ENCODE measurements at places on chromosomes 16 and 17.

DNA sequence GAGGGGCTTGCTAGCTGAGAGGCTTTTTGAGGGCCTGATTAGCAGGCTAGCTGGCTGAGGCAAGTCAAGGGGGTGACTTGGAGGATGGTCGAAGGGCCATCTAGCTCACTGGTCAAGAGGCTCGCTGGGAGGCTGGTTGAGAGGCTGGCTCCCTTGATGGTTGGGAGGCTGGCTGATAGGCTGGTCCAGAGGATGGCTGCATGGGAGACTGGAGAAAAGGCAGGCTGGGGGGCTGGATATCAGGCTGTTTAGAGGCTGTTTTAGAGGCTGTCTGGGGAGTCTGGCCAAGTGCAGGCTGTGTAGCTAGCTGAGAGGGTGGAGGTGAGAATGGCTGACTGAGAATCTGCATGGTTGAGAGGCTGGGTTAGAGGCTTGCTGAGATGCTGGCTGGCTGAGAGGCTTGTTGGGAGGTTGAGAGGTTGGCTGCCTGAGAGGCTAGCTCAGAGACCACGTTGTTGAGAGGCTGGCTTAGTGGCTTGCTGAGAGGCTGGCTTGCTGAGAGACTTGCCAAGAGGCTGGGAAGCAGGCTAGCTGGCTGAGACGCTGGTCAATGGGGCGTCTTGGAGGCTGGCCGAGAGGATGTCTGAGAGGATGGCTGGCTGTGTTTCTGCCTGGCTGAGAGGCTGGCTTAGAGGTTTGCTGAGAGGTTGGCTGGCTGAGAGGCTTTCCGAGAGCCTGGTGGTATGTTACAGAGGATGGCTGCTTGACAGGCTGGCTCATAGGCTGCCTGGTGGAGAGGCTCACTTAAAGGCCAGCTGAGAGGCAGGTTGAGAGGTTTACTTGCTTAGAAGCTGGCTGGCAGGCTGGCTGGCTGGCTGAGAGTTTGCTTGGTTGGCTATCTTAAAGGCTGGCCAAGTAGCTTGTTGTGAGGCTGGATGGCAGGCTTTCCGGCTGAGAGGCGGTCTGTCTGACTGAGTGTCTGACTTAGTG, 36.6 kb upstream of the ACSM2B start:
- DNase-seq, result no peak

DNA sequence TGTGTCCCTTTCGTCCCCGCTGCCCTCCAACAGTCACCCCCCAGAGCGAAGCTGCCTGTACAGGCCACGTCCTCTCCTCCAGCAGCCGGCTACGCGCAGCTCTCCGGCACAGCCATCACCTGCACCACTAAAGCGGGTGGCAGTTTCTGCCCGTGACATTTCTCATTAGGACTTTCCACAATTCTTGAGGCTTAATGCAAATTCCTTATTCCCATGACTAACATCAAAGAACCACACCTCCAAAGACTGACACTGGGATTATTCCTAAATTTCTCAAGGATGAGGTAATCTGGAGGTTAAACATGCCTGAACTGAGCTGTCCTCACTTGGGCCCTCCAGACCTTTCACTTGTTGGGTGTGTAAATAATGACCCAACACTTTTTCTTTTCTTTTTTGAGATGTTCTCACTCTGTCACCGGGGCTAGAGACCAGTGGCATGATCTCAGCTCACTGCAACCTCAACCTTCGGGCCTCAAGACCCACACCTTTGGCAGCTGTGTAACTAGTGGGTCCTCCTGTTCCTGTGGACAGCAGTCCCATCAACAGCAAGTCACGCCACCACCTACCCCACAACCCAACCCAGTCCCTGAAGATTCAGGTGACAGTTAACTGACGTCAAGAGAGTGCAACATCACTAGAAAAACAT, 11.7 kb downstream of the ANKRD11 start:
- DNase-seq, result no peak

GRCh38 chr17:78294776-78295175, 63.3 kb downstream of the TMEM235 start:
- no peak for DNase-seq

DNA sequence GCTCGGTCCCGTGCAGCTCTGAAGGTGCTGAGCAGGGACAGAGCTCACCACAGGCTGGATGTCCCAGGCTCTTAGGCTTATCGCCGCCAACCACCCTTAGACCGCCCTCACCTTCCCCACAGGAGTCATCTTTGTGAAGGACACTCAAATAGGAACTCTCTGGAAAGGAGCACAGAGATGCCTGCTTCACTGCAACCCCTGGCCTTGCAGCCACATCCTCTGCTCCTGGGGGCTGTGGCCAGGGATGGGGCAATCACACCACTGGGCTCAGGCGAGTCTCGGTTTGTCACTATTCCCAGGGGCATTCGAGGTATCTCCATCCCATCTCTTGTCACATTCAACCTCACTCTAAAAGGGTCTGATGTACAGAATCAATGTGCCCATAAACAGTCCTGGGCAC, 10.9 kb downstream of the ZDHHC1 start:
- DNase-seq, result no peak

DNA sequence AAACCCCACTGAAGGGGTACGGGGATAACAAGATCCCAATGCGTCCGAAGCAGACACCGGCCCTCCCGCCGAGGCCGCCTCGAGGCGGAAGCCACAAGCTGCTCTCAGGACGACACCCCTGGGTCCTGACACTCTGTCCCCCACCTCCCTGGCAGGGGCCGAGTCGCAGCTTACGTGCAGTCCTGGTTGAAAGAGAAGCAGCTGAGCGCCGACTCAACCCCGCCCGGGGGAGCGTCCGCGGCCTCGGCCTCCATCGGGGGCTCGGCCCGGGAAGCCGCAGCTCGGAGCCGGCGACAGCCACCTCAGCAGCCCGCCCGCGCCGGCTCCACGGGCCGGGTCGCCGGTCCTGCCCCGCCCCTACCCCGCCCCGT, at the start of gene WIPI1:
TSS of gene WIPI1 (minus strand) at position 329 of the 371 bp plus-strand sequence. CDS start at position 254, 75 bp downstream.
- DNase-seq, result no peak

DNA sequence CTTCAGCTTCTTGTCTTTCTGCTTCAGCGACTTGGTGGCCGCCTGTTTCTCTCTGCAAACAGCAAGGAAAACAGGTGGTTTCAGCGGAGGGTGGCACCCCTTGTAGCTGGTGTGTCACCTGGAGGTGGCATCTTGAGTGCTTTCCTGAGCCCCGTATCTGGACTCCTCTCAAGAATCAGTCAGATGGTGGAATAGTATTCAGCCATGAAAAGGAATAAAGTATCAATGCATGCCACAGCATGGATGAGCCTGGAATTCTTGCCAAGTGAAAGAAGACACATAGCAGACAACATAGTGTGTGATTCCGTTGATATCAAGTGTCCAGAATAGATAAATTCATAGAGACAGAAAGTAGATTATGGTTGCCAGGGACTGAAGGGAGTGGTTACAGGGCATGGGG, 65.2 kb downstream of the NDE1 start:
- DNase-seq, result no peak

DNA sequence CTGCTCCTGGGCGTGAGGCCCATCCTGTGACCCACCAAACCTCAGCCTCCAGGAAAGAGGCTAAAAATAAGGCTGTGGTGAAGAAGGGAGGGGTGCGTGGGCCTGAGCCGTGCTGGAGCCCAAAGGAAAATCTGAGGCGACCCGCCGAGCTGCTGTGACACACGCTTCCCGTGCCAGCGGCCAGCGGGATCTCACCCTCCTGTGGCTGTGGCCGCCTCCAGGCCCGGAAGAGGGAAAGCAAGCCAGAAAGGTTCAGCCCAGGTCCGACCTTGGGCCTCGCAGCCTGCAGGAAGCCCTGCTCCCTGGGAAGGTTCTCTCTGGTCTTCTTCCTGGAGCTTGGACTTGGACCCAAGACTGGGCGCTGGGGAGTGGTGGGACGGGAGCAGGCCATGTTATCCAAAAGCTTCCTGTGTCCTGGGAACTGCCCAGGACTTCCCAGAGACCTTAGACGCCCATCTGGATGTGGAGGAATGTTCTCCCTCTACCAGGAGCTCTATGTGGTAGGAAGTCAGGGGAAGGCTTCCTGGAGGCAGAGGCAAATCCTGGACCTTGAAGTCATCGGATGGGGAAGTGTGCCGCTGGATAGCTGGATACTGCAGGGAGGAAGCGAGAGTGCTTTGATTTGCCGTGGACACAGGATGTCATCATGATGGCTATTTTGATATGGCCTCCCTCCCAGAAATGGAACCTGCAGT, 11.4 kb downstream of the SPNS2 start:
- no peak for DNase-seq

DNA sequence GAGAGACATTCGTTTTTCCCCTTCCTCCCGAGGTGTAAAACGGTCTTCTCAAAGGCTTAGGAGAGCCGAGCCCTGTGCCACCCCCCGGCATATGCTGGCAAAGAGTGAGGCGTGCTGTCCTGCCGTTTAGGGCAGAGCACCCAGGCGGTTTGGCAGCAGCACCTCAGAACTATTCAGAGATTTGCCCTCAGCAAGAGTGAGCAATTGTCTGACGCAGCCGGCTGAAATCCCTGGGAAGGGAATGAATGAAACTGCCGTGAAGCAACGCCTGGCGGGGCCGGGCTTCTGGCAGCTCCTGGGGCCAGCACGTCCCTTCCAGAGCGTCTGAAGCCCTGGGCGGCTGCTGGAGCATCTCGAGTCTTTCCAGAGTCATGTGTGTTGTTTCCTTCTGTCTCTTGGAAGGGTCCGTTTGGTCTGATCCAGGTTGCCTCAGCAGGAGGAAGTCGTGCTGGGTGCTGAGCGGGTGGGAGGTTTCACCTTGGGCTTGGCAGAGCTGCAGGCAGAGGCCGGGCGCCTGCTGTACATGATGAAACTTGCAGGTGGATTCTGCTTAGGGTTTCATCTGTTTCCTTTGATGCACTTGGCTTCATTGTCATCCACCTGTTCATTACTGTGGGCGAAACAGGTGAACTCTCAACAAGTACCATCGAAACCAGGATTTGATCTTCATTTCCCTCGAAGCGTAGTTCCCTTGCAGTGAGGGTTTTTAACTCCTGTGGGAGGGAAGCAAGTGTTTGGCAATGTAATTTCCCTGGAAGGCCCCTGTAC, 35.4 kb downstream of the TBCD start:
- no peak for DNase-seq

DNA sequence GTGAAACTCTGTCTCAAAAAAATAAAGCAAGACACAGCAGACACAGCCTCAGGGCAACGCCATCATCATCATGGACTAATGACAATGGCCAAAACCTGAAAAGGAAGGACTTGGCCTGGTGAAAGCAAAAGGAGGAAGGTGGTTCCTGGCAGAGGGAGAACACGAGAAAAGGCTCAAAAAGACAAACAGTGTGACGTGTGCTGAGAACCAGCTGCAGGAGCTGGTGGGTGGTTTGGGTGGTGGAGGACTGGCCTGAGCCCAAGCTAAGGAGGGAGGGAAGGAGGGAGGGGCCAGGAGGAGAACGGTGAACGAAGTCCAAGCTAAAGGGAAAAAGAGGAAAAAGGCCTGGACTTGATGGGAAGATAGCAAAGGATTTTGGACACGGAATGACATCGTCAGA, 85.1 kb downstream of the SLC39A11 start:
- peak; percentile 12 for DNase-seq

- DNase-seq, result peak; percentile 72
These were observed 1.1 kb downstream of the CD300H start for GRCh38 chr17:74566132-74566753.

DNA sequence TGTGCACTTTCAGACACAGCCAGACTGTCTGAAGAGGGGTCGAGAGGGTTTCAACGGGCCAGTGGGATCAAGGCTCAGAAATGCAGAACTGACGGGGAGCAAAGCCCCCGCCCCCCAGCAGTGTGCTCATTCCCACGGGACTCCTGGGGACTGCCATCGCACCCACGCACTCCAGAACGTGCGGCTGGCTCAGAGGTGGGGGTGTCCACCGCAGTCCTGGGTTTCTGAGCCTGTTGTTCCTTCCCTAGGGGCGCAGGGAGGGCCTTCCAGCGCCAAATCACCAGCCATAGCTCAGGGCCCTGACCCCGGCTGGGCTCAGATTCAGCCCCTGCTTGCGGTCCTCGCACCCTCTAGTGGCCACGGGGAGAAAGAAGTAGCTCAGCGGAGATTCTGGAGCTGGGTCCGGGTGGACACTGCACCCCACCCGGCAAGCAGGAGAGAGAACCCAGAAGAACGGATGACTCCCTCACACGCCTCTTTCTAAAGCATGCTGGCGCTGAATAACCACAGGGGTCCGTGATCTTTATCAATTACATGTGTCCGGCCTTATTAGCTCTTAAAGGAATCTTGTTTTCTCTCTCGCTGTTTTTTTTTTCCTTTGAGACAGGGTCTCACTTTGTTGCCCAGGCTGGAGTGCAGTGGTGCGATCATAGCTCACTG, 45.0 kb upstream of the USP7 start:
- peak; percentile 39 for DNase-seq

DNA sequence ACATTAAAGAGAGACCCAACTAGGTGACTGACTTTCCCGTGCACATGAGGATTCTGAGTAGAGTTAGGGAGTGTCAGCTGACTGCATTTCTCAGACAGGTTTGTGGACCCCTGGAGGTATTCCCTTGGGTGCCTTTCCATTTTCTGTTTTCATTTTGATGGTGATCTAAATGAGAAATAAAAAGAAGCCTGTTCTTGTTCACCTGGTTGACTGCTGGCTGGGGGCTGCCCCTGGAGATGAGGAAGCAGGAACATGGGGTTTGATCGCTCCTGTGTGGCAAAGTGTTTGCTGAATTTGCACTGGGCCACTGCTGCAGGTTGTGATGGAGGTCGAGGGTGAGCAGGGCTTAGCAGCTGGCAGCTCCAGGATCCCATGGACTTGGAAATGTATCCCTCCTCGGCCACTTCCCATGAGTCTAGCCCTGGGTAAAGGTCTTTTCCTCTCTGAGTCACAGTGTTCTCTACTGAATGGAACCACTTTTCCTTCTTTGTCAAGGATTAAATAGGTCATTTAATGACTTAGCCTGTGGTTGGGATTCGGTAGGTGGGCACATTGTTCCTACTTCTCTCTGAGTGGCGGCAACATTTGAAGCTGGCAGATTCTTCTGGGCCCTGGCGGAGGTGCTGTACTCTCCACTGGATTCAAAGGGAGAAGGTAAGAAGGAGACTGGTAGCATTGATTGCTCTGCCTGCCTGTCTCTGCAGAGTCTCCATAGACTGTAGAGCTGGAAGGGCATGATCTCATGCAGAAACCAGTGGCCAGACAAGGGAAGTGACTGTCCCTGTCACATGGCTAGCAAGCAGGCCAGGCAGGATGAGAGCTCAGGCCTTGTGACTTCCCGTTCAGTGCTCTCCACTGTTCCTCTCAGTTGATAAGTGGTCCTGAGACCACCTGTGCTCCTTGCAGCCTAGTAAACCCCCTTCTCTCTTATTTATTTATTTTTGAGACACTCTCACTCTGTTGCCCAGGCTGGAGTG, 17.9 kb downstream of the SNX29 start:
- no peak for DNase-seq

GRCh38 chr17:21680366-21680765, 12.0 kb upstream of the KCNJ18 start:
- no peak for DNase-seq

DNA sequence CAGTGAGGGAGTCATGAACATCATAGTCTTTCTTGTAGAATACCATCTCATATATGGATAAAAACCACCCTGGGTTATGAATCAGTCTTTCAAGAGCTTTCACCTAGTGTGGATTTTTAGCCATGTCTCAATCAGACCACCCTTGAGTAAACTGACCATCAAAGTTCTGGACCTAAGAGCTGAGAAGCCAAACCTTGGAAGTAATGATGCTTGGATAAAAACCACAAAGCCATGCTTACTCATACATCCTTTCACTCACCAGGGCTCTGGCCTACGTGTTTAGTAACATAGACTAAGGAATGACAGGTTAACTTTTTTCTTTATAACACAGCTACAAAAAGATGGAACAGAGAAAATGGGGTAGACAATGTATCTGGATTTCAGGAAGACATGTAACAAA, 167.2 kb downstream of the STX8 start:
- DNase-seq, result no peak

Measured in Kasumi-1 (cell line).